ENCODE measurements at places on chromosomes 13 and 19. TPM values are rescaled to one million over a fixed set of nuclear protein-coding genes. Genes with fewer than 3 reads are reported as not detected.

The MEDAG gene
- 0.73 TPM for total RNA-seq

The MISP3 gene
- total RNA-seq, result 0.46 TPM

The KRTDAP gene
- total RNA-seq, result not detected

The ZNF665 gene
- total RNA-seq, result 1.4 TPM

The CTXN1 gene
- 0.34 TPM for total RNA-seq

The FUT2 gene
- total RNA-seq, result not detected

The KIR3DL1 gene
- not detected for total RNA-seq

The TNFRSF19 gene
- 110 TPM for total RNA-seq

The ZNF497 gene
- total RNA-seq, result 0.93 TPM

The CNN2 gene
- 78.1 TPM for total RNA-seq

The MCEMP1 gene
- total RNA-seq, result not detected

The LILRA2 gene
- total RNA-seq, result not detected

The PCDH17 gene
- 0.34 TPM for total RNA-seq

The ADAMTSL5 gene
- 2.4 TPM for total RNA-seq

The STRN4 gene
- 74.5 TPM for total RNA-seq

The IFI30 gene
- 2.9 TPM for total RNA-seq

The DPF1 gene
- 2.5 TPM for total RNA-seq

The ZNF578 gene
- 1.00 TPM for total RNA-seq

The PGLYRP2 gene
- total RNA-seq, result not detected

The TUBB4A gene
- 58.8 TPM for total RNA-seq

The PDE4C gene
- total RNA-seq, result not detected

The COMMD6 gene
- 14.3 TPM for total RNA-seq

The SPACA4 gene
- total RNA-seq, result not detected

The C3 gene
- total RNA-seq, result 2.0 TPM

The ADGRE1 gene
- not detected for total RNA-seq

The MED25 gene
- 21.4 TPM for total RNA-seq

The ZNF528 gene
- total RNA-seq, result 10.0 TPM

The FCGBP gene
- under 0.01 TPM for total RNA-seq

The MAP4K1 gene
- total RNA-seq, result 0.36 TPM

The ANKRD24 gene
- total RNA-seq, result 0.62 TPM

The WDR88 gene
- not detected for total RNA-seq

The GRAMD1A gene
- total RNA-seq, result 33.3 TPM

The KIR2DL1 gene
- not detected for total RNA-seq

The CEACAM8 gene
- not detected for total RNA-seq

The S1PR5 gene
- not detected for total RNA-seq

The ANKLE1 gene
- 2.3 TPM for total RNA-seq

The CD70 gene
- 0.73 TPM for total RNA-seq

The SLC7A9 gene
- under 0.01 TPM for total RNA-seq

The CEBPA gene
- under 0.01 TPM for total RNA-seq

The TNFSF13B gene
- 3.6 TPM for total RNA-seq

The PTH2 gene
- total RNA-seq, result not detected

The LPAR6 gene
- total RNA-seq, result 11.3 TPM

The ALOX5AP gene
- total RNA-seq, result not detected
